ENCODE measurements at places on chromosomes 4 and X.

DNA sequence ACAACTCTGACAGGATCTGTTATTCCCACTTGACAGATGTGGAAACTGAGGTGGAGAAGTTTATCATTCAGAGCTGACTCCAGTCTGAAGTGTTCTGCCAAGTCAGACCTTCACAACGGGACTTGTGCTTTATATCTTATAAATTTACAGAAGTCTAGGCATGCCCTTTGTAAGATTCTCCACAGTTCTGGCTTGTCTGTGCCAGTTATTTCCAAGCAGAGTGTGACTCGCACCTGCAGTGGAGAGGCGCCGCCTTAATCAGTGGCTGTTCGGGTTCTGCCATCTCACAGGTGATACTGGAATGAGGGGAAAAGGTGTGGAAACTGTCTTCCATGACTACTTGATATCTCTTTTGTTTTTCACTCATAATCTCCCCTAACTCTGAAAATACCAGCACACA, 63.2 kb downstream of the CPEB2 start:
- DNase-seq = no peak

GRCh38 chrX:71057848-71058530, 10.1 kb downstream of the SNX12 start:
- no peak for DNase-seq

DNA sequence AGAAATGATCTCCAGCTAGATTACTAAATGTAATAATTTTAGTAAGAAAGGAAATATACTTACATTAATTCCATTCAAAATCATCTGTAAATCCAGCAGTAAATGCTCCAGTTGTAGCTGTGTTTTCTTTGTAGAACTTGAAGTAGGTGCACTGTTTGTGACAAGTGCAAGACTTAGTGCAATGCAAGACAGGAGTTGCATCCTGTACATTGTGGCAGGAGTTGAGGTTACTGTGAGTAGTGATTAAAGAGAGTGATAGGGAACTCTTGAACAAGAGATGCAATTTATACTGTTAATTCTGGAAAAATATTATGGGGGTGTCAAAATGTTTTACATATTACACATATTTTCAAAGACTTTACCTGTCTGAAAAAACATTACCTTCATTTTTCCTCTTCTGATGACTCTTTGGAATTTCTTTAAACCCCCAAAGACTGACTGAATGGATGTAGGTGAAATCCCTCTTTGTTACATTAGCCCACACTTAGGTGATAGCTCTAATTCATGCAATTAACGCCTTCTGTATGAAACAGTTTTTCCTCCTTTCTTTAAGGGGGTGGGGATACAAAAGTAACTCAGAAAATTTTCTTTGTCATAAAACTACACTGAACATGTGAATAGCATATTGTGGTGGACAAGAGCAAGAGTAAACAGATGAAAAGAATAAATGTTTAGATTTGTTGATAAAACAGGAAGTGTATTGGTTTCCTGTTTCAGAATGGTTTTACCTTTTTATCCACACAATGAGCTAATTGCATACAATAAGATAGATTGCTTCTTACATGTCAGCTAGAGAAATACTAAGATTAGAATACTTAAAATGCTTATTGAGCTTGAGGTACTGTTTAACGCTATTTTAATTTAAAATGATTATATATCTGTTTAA, at the start of gene IL2:
Gene IL2, minus strand, starts transcription at position 495 of the 886 bp plus-strand sequence. Its CDS starts 285 bp downstream, at position 210.
- no peak for DNase-seq

- no peak for DNase-seq
These were observed 173.7 kb downstream of the CENPC start for GRCh38 chr4:67371615-67372014.

DNA sequence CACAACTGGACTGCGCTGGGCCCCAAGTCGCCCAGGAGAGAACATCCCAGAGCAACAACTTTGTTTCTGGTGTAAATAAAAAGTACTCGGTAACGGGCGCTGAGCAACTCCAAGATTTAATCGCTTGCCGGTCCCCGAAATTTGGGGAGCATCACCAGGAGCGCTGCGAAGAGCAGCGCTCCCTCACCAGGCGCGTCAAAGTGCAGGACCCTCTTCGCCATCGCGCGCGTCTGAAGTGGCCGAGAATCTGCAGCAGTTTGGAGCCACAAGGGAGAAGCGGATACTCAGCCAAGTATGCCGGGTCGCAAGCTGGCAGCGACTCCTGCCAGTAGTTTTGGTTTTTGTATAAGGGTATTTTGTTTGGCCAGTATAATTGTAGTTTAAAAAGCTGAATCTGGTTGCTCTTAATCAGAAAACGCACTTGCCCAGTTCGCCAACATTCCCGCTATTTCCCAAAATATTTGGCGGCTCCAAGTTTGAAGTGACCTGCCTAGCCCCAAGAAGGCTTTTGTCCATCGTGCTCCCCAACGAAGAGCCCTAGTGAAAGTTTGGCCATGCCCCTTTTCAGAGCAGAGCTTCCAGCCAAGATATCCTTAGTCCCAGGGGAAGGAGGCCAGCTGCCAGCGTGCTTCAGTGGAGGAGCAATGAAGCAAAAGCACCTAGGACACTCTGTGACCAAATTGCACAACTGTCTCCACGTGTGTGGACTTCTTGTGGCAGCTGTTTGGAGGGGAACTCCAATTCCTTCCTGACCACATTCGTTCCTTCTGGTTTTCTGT, 557 bp upstream of the KDR start:
- DNase-seq = no peak

DNA sequence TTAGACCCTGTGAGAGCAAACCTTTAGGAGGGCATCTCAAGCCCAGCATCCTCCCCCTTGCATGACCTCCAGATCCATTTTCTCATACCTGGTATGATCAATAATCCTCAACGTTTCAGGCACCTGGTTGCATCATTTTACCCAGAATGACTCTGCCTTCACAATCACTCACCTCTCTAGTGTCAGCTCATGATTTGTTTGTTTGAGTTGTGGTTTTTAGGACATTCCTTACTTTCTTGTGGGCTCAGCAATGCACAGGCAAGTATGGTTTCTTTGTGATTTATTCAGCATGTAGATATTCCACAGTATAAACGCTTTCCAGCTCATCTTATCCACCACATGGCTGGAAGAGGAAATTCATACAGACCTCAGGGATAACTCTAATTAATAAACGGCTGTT, 93.6 kb upstream of the CPEB2 start:
- no peak for DNase-seq
